Dorsolateral prefrontal cortex (tissue), 122 donors: ENCODE measurements at places on chromosomes 16 and 17.
A peak's percentile ranks its signal among the peaks of the same experiment; 100 is the strongest.

- no peak for DNase-seq
Measured at GRCh38 chr17:28747051-28747691, 3.4 kb downstream of the TRAF4 start.

- DNase-seq, result peak; percentile 72
Measured at GRCh38 chr16:20849589-20850390, 43.5 kb downstream of the REXO5 start.

GRCh38 chr16:57485916-57486857, at the start of gene DOK4:
TSS of gene DOK4 (minus strand) at chr16:57486493. CDS start at chr16:57479507, 6,986 bp downstream.
- peak; percentile 87 for DNase-seq

- DNase-seq, result no peak
Measured at GRCh38 chr16:53518550-53519416, 15.8 kb upstream of the AKTIP start.

DNA sequence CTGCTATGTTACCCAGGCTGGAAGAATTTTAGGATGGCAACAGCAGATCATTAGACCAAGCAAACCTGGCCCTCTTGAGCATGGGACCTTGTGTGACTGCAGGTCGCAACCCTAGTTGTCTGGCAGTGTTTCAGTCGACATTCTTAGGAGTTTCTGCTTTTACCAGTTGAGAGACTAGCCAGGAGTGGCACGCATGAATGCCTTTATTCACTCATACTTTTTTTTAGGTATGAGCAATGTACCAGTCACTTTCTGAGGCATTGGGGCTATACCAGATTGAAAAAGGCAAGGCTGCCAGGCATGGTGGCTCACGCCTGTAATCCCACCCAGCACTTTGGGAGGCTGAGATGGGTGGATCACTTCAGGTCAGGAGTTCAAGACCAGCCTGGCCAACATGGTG, 28.2 kb upstream of the HAS3 start:
- DNase-seq, result no peak

GRCh38 chr17:50219939-50220465, 18.6 kb upstream of the COL1A1 start:
- no peak for DNase-seq

- DNase-seq, result no peak
Measured at GRCh38 chr17:2867441-2868424, 71.5 kb downstream of the RAP1GAP2 start.
